ENCODE measurements at places on chromosomes 5 and 9.

DNA sequence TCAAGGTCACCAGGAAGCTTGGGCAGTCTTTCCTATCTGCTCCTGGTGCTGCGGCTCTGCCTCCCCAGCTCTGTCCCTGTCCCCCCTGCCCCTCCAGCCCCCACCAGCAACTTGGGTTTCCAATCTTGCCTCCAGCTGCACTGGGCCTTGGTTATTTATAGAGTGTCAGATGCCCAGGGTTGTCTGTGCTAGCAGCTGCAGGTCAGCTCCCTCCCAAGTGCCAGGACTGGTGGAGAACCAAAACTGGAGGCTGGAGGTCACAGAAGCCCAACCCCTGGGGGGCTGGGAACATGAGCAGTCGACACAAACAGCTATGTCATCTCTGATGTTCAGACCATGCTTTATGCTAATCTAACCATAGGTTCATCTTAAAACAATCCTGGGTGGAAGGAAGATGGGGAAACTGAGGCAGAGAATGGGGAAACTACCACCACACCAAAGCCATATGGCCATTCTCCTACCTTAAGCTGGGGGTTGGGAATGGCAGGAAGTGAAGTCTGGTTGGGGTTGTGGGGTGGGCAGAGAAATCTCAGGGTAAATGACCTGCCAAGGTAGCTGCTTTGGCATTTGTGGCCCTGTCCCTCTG, 1.7 kb downstream of the TPM2 start:
- no peak for DNase-seq

DNA sequence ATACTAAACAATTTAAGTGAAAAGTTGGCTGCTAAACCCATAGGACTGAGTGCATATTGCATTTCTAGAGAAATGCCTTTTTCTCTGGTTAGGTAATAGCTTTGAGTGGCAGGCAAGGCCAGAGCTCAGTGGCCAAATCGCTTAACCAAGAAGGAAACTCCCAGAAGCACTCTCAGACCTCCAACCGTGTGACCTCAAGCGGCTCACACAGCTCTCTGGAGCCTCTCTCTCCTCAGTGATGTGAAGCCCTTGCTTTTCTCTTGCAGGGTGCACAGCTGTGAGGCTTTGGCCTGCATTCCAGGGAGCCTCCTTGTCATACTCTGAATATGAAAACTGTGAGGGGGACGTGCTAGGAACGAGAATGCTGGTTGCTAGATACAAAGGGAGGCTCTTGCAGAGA, 106.7 kb downstream of the INSYN2B start:
- no peak for DNase-seq

DNA sequence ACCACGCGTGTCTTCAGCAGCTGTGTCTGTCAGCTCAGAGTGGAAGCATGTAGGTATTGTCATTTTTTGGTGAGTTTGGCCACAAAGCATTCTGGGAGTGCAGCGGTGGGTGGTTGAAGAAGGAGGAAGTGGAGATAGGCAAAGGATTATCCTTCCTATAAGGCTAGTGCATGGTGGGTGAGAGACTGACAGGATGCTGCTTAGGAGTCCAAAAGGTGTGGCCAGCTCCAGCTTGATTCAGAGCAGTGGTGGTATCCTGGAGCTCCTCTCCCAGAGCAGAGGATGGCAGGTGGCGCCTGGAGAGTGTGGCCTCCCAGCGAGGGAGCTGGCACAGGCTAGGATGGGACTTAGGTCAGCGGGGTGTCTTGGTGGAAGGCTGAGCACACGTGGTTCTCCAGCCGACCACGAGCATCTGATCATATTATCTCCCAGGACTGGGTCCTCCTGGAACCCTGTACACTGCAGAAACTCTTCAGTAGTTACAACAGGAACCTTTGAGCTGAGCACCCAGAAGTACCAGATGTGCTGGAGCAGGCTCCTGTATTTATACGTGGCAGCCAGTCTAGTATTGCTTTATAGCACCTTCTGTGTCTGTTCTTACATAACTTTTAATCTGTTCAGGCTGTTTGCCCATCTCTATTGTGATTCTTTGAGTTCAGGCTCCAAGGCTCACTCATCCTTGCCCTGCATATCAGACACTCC, 29.6 kb downstream of the MAML1 start:
- DNase-seq, result no peak

- no peak for DNase-seq
Observed at GRCh38 chr9:98231770-98232478, 23.5 kb downstream of the TBC1D2 start.

GRCh38 chr9:118891213-118891612, 478.0 kb downstream of the BRINP1 start:
- DNase-seq, result no peak

DNA sequence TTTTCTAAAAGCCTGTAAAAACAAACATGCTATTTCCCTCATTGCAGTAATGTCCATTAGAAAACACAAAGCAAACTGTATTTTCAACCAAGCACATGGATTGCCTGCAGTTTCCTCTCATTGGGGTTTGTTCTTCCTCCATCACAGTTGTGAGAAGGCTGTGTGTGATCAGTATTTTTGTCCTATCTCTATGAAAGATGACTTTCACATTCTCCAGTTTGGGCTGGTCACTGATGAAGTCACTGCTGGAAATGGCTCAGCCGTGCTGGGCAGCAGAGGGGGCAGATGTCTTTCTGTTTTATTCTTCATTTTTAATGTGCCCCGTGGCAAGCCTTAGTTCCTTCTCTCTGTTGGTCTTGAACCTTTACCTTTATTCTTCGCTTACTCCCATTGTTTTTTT, 288.9 kb upstream of the MPDZ start:
- DNase-seq, result no peak

DNA sequence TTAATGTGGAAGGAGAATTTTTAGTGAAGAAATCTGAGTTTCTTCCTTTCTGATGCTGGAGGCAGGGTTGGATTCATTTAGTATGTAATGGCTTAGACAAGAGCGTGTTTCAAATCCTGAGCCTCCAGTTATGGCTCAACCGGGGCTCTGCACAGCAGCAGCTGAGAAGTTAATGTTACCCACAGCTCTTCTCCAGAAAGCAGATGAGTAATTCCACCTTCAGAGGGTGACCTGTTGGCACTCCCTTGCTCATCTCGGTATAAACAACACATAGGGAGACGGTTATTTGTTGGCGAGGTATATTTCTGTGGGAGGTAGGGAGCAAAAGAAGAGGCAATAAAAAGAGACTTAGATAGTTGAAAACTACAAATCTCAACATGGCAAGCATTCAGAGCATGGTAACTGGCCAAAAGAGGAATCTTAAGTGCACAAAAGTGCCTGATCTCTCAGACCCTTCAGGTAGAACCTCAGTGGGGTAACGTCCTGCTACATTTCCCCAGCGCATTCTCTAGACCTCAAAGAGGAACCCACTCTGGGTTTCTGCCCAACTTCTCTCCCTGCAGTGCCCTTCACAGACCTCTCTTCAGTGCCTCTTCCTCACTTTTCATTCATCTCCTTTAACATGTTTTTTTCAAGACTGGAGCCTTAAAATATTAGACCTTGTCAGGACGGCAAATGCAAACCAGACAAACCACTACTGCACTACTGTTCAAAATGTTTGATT, 417.5 kb upstream of the ADAMTSL1 start:
- DNase-seq, result no peak

DNA sequence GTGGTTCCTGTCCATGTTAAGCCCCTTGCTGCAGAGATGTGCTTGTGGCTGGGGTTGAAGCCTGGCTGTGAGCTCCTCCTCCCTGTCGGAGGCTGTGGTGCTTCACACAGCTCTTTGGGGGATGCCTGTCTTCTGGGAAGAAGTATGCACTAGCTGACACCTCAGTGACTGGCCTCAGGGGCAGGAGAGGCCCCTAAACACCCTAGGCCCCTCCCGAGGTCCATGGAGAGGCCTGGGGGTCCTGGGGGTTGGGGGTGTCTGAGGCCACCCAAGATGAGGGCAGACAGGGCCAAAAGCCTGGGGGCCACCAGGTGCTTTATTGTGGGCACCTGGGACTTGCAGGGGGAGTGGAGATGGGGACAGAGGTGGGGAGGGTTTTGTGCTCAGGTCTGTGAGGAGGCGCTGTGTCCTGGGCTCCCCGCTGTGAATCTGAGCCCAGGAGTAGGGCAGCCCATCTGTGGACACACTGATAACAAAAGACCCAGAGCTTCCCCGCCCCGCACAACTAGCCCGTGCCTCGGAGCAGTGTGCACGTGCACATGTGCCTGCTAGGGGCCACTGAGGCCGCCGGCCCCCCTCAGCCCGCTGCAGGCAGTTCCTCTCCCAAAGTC, 92.0 kb downstream of the PHF2 start:
- no peak for DNase-seq

All from activated CD8-positive, alpha-beta memory T cell treated with anti-CD3 and anti-CD28 coated beads for 1 hour (primary cell).